HFFc6 (cell line): ENCODE measurements at places on chromosomes 6 and 20. TPM values are rescaled to one million over a fixed set of nuclear protein-coding genes. Genes with fewer than 3 reads are reported as not detected.

DNA sequence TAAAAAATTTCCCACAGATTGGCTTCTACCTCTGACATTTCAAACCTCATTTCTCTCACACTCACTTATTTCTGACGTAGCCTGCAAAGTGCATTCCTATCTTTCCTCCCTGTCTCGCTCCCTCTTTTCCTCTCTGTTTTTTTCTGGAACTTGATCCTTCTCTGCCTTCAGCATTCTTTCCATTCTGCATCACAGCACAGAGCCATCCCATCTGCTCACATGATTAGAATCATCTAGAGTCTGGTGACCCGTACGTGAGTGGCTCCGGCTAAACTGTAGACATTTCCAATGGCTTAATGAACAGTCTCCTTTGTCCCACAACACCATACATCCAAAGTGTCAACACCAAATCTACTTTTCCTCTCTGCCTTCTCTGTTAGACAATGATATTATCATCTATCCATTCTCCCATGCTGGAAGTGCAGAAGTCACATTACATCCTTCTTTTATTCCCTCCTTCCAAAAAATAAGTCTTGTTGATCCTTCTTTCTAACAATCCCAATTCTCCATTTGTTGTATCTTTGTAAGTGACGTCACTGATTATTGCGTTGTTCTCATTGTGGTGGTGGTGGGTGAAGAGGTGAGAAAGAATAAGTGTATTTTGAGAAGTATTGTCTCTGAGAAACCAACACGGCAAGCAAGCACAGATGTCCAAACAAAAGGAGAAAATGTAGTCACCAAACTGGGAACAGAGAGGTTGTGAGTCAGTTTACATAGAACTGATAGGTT lies 41.6 kb downstream of the OPRM1 start:
- H3K27ac ChIP-seq: no peak overlapping the region
- no peaks in the 10 kb centered on the region for H3K4me1 ChIP-seq
- H3K4me3 ChIP-seq: no peak overlapping the region
- no peak for DNase-seq

DNA sequence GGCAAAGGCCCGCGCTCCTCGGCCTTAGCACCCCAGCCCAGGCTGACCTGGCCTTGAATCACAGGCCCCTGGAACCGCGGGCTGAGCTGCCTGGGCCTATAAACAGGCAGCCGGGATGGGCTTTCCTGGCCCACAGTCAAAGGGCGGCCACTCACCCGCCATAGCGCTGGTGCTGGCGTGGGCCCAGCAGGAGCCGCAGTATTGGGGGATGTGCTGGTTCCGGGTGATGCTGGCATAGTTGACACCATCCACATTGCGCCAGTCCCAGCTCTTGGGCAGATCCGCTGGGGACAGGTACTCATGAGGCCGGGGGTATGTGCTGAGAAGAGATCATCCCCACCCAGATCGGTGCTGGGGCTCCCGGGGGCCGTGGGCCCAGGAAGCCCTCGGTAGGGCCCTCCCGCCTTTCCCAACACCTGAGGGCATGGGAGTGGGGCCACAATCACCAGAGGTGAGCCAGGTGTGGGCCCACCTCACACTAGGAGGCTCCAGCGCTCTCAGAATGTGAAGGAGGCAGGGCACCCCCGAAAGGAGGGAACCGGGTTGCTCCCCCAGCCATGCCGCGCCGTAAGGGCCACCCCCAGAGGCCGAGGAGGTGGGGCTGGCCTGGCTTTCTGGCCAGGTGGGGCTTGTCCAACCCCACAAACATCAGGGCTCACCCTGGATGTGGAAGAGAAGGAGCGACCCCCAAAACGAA lies 739 bp downstream of the CTSZ start:
- H3K4me1 ChIP-seq: peaks cover 35% of the 10 kb centered on the region
- peak overlapping the region; percentile 78 for H3K27ac ChIP-seq
- peaks cover 12% of the 10 kb centered on the region for H3K36me3 ChIP-seq
- no peaks in the 10 kb centered on the region; the same call in 1 of the 2 replicates for H3K27me3 ChIP-seq

DNA sequence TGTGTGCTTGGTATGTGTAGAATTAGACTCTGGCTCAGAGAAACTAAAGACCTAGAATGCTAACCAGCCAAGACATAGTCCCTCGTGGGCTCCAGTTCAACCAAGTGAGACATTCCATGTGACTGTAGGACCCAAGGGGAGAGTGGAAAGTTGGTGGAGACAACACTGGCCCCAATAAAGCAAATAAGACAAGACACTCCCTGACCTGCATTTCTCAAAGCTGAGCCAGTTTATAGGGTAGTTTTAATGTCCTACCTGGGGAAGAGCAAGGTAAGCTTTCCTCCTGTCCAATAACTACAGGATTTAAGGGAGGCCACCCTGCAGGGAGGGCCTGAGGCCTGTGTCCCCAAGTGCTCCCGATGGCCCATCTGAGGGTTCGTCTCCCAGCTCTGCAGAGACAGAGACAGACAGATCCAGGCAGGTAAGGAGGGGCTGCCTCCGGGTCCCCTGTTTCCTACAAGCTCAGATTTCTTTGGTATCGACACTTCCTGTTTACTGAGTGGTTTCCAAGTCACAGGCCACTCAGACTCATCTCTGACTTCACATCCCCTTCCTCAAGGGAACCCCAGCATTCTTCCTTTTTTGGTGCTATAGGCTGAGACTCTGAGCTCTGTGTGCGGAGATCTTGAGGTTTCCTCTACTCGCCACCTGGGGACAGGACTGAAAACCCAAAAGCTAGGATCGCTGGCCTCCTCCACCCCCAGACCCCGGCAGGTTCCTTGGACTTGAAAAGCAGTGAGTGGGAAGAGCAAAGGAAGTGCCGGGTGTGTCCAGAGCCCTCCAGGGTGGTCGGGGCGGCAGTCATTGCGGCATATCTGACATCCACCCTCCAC lies 92.4 kb downstream of the PRND start:
- peaks cover 33% of the 10 kb centered on the region for H3K27me3 ChIP-seq
- DNase-seq: no peak
- H3K36me3 ChIP-seq: no peaks in the 10 kb centered on the region
- H3K4me3 ChIP-seq: no peak overlapping the region
- peaks cover 12% of the 10 kb centered on the region for H3K4me1 ChIP-seq
- no peak overlapping the region for H3K27ac ChIP-seq

- H3K4me3 ChIP-seq: no peak overlapping the region
- DNase-seq: peak; percentile 19
- no peaks in the 10 kb centered on the region for H3K27me3 ChIP-seq
- no peaks in the 10 kb centered on the region for H3K36me3 ChIP-seq
Observed at GRCh38 chr6:25342802-25343201, 63.6 kb downstream of the CARMIL1 start.

- H3K27me3 ChIP-seq: peaks cover 18% of the 10 kb centered on the region
- peak overlapping the region; percentile 77 for H3K27ac ChIP-seq
- peak; percentile 92 for DNase-seq
- no peaks in the 10 kb centered on the region for H3K36me3 ChIP-seq
- peaks cover 25% of the 10 kb centered on the region for H3K4me1 ChIP-seq
Observed at GRCh38 chr20:25136643-25137559, 55.0 kb upstream of the VSX1 start.

DNA sequence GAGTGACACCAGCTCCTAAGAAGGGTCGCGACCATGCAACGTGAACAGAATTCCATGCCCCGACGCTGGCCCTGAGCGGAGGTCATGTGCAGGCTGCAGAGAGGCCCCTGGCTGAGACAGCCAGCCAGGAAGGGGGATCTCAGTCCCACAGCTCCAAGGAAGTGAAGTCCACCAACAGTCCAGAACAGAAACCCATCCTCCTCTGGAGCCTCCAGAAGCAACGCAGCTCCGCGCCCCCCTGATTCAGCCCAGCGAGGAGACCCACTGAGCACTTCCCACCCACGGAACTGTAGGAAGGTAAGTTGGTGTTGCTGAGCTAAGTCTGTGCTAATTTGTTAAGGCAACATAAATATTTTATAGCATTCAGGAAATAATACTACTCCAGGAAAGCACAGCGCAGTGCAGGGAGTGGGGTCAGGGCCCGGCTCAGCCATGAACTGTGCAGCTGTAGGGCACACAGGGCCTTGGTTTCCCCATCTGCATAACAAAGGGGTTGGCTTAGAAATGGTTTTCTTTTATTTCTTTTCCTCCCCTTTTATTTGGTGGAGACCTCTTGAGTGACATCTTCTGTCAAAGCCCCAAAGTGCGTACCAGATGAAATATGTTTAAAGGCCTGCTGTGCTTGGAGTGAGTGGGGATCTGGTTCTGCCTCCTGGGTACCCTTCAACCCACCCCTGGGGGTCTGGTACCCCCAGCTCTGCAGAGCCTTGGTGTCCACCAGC lies 241.1 kb upstream of the PMEPA1 start:
- no peak for DNase-seq
- peaks cover 14% of the 10 kb centered on the region for H3K27me3 ChIP-seq
- no peak overlapping the region for H3K4me3 ChIP-seq
- H3K27ac ChIP-seq: no peak overlapping the region

Gene NTSR1
- total RNA-seq: 3.0 and 6.0 TPM in 2 replicates
